ENCODE measurements at places on chromosomes 7 and 10.
A peak's percentile ranks its signal among the peaks of the same experiment; 100 is the strongest.

- DNase-seq, result peak; percentile 34
Observed at GRCh38 chr7:37234334-37234733, 214.3 kb downstream of the ELMO1 start.

DNA sequence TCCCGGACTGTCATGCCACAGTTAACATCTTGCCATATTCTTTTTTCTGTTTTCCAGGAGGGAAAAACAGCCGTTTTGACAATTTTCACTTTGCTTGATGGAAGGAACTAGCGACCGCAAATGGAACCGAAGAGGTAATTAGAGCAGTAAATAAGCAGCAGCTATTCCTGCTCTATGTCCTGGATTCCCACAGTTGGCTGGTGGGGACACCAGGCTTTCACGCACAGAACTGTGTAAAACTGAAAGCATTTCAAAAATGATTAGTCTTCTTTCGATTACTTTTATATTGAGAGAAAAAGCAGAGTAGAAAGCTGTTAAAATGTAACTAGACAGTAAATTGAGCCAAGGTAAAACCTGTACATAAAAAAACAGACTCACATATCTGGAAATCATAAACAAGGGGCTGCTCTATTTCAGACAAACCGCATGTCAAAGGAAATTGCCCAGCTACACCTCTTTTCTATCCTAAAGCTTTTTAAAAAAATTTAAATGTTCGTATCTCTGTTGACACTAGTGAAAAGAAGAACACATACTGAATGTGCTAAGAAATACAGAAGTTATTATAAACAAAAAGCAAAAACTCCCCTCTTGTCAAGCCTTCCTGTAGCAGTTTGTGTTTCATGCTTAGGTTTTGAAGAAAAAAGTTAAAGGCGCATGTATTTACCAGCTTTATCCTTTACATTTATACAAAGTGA is 93.4 kb downstream of the RNF216 start:
- DNase-seq, result no peak

GRCh38 chr7:143452495-143452894 is 9.2 kb downstream of the TAS2R60 start:
- DNase-seq, result no peak

DNA sequence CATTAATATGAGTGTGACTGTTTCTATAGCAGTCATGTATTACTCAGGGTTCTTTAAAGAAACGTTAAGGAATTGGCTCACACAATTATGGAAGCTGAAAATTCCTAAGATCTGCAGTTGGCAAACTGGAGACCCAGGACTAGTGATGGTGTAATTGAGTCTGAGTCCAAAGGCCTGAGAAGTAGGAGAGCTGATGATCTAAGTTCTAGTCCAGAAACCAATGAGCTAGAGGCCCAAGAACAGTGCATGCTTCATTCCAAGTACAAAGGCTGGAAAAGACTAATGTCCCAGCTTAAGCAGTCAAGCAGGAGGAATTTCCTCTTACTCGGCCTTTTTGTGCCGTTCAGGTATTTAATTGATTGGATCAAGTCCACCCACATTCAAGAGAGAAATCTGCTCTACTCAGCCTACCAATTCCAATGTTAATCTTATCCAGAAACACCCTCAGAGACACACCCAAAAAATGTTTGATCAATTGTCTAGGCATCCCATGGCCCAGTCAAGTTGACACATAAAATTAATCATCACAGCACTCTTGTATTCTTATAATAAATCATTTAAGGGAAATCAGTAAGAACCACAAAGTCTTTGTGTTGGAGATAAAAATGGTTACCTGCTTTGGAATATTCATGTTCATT is 312.1 kb downstream of the PRKG1 start:
- DNase-seq, result peak; percentile 45

- DNase-seq, result peak; percentile 48
Observed at GRCh38 chr10:81696609-81697388, 178.2 kb upstream of the NRG3 start.

DNA sequence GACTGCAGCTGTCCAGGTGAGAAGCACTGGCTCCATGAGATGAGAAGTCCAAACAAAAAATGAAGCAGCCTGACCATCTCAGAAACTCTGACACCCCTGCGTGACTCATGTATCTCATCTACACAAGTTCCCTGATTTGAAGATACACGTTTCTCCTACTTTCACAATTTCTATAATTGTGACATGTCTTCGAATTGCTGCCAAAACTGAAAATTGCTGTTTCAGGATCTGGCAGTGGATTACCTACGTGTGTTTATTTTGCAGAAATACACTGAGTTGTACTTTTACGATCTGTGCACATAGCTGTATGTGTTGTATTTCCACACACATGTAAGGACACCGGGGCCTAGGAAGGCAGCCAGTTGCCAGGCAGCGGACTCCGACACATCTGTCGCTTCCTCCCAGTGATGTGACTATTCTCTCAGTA is 53.2 kb downstream of the LARP4B start:
- DNase-seq, result no peak

DNA sequence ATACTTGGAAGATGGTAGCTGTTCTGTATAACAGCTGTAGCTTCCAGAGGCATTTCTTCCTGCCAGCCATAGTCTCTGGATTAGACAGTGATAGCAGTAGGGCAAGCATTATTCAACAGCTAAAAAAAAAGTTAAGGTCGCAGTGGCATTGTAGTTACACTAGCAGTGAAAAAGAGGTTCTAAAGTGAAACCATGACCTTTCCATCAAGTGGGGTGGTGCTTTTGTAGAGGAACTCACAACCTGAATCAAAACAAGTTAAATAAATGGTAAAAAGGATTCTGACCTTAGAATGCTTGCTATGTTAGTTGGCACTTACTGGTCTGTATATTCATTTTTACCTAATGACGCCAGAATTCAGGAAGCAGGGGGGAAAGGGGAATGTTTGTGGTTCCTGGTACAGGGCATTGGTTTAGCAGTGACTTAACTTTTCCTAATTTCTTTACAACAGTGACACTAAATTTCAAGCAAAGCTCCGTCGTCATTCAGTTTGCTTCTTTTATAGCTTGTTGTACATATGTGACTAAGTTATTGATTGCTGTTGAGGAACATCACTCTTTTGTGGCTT is 55.0 kb downstream of the GBF1 start:
- no peak for DNase-seq

DNA sequence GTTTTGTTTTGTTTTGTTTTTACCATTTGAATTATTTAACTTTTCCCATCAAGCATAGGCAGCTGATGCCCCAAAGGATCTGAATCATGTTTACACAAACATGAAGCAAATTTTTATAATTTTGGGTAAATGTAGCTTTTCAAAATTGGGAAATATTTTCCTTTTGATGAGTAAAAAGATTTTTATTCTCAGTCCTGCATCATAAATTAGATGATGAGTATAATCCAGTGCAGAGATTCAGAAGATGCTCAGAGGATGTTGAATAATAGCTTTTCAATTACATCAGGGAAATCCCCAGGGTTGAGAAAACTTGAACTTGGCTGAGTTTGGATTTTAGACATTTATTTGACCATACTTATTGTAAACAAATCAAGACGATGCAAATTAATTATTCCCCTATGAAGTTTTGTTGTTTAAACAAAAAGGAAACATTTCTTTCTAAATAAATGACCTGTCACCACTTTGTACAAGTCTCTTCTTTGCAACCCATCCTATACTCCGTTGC is 121.7 kb downstream of the FAM204A start:
- DNase-seq, result no peak

- no peak for DNase-seq
Observed at GRCh38 chr10:86779220-86780017, 23.0 kb downstream of the BMPR1A start.

GRCh38 chr7:25286756-25287155 is 58.5 kb upstream of the NPVF start:
- DNase-seq, result no peak

DNA sequence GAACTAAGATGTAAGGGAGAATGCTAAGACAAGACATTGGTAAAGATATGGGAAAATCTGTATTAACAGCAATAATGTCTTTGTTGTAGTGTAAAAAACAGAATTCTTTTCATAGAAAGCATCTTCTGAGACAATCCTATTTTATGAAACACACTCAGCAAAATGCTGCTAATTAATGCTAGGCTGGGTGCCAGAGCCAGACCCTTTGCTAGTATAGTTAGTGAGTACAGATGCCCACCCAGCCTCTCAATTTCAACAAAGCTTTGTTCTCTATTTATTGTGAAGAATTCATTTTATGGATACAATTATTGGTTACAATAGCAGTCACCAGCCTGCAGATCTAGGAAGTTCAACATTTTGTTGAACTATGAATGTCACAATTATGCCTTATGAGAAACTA is 131.0 kb downstream of the SEM1 start:
- no peak for DNase-seq
